CD4-positive, CD25-positive, alpha-beta regulatory T cell (primary cell): ENCODE measurements at places on chromosomes 11 and 22. TPM values are rescaled to one million over a fixed set of nuclear protein-coding genes. Genes with fewer than 3 reads are reported as not detected.

Gene ADAMTS15
- not detected for polyA plus RNA-seq

DNA sequence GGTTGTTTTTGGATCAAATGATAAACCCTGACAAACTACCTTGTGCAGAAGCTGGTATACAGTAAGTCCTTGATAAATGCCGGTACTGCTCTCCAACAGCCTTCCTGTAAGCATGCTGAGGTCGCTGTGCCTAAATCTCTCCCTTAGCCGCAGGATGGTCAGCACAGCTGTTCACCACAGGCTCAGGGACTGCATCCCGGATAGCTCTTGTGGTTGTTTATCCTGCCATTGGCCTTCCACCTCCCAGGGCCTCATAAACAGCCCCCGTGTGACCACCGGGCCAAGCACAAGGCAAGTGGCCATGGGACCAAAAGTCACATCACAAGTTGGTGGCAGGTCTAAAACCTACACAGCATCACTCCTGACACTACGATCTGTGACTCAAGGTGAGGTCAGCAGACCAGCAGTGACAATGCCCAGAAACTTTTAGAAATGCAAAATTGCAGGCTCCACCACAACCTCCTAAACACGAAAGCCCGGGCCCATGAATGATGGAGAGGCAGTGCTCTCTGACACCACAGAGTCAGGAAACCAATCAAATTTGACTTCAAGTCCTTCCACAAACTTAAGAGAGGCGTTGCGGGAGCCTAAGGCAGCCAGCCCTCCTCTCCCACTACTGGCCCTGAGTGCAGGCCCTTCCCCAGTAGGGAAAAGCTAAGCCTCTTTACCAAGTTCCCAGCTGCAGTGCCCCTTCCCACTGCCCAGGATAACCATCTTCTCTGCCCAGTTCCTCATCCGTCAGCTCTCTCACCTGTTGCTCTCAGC is 3.9 kb downstream of the SPATA19 start:
- DNase-seq = no peak

Gene BIRC3
- 109 TPM for polyA plus RNA-seq

Gene STIP1
- polyA plus RNA-seq = 65.4 TPM

GRCh38 chr11:60841797-60842667 is at the start of gene CCDC86:
Gene CCDC86 (plus strand): TSS chr11:60842113. CDS start chr11:60842125, 12 bp downstream.
- DNase-seq = peak; percentile 96

Gene OR52H1
- not detected for polyA plus RNA-seq

DNA sequence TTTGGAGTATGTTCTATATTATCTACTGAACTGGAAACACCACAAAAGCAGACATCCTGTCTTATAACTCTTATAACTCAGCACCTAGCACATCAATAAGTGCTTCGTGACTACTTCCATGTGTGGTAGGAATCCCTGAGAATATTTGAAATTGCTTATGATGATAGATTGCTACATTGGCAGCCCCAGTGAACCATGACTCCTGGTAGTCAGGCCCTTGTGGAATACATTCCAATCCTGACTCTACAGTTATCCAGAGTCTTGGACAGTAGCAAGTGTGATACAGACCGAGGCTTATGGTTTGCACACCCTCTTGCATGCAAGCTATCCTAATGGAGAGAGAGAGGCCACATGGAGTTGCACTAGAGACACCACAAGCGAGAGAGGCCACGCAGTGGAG is 59.5 kb upstream of the PHF21A start:
- no peak for DNase-seq

GRCh38 chr11:20397281-20397680 is 9.8 kb downstream of the PRMT3 start:
- DNase-seq = peak; percentile 75

DNA sequence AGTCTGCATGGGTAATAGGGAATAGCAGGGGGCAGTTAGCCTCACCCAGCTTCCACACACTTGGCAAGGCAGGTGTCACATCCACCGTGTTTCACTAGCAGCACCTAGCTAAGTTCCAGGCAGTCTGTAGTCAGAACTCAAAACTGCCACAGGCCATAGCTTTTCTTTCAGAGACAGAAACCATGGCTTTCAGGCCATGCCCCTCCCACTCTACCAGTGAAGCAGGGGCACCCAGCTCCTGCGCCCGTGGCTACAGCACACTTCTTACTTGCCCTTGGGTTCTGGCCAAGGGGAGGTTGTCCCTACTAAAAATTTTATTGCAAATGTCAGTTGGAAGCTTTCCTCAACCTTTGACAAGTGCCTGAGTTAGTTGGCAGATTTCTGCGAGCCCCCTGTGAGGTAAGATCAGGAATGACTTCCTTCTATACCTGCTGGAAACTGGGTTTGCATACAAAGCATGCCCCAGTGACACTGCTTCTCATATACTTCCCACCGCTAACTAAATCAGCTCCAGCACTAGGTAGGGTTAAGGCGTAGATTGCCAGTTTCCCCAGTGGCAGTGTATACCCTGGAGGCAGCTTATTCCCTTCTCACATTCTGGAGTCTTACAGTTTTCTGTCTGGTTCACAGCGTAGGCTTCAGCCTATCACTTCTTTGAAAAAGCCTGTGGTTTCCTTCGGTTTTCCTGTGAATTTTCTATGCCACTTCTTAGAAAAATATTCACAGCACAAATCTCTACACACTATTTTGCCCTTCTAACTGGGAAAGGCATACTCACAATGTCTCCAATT is 139.0 kb upstream of the LUZP2 start:
- DNase-seq = no peak
